Uterus (tissue), 4 donors: ENCODE measurements at places on chromosomes 4 and X. TPM values are rescaled to one million over a fixed set of nuclear protein-coding genes. Genes with fewer than 3 reads are reported as not detected.

The ARX gene
- total RNA-seq: not detected

The KDM5C gene
- total RNA-seq: 106 TPM

The NMU gene
- total RNA-seq: 5.8 TPM

The SPINK2 gene
- not detected for total RNA-seq

The TMPRSS11D gene
- total RNA-seq: not detected

The SPACA5 gene
- total RNA-seq: not detected

GRCh38 chrX:71489540-71489939, 43.4 kb upstream of the OGT start:
- no peak for DNase-seq

DNA sequence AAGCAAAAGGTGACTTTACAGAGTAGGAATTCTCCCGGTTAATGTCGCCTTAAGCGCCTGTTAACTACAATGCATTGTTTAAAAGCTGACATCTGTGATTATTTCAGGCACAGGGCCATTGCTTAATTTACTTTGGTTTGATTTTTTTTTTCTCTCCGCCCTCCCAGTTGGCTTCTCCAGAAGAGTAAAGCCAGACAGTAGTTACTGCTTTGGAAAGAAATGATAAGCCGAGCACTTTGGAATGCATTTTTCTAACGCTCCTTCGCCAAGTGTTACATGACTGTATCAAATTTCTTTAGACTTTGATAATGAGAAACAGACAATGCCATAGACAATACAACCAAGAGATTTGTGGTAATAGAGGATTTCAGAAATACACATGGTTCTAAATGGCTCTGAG, 383.0 kb upstream of the TENM3 start:
- no peak for DNase-seq

- no peak for DNase-seq
Observed at GRCh38 chr4:175176710-175177109, 258.6 kb downstream of the ADAM29 start.

DNA sequence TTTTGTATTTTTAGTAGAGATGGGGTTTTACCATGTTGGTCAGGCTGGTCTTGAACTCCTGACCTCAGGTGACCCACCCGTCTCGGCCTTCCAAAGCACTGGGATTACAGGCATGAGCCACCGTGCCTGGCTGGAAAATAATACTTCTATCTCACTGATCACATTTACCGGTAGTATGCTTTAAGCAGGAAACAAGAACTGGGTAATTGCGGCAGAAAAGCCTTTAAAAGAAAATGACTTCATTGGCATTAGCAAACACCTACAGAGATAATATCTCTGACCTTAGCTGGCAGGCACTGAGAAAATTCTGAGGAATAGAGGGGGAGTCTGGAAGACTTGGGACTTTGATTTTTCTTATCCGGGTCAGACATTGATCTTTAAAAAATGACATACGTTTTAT, 78.5 kb downstream of the SHROOM3 start:
- no peak for DNase-seq

DNA sequence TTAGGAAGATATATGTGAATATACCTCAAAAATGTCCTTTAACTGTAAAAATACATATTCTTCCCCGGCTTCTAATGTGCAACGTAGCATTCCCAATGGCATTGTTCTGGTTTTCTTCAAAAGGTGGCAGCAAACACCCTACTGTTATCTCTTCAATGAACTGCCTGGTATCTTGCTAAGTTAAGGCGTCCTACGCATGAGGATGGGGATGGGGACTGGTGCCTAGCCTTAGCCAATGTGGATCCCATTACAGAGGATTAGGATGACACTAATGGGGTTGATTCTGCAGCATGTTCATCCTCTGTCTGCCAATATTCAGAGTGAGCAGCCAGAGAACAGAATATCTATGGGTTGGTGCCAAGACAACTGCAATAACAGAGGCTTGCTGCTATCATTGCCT, 334.9 kb upstream of the ADGRL3 start:
- DNase-seq: no peak

DNA sequence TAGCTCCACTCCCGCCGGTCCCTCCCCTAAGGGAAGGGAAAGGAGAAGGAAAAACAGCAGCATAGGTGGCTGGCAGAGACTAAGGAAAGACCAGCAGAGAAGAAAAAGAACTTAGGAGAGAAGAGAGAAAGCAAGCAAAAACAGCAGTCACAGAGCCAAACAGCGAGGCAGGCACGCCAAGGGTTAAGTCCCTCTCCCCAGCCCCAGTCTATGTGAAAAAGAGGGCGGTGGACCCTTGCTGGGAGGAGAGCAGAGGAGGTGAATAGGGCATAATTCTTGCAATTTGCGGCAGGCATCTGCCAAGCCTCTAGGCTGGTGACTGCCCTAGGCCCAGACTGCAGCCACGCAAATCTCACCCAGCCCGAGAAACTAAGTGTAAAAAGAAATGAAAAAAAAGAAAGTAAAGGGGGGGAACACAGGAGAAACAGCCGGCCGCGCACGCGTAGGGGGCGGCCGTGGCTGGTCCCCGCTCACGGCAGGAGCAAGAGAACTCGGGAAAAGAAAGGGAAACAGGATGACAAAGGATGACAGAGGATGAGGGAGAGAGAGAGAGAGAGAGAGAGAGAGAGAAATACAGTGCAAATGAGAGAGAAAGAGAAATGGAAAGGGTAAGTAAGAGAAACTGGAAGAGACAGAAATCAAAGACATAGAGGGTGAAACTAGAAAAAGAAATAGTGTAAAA, 48.6 kb downstream of the MAGEA9 start:
- DNase-seq: no peak

DNA sequence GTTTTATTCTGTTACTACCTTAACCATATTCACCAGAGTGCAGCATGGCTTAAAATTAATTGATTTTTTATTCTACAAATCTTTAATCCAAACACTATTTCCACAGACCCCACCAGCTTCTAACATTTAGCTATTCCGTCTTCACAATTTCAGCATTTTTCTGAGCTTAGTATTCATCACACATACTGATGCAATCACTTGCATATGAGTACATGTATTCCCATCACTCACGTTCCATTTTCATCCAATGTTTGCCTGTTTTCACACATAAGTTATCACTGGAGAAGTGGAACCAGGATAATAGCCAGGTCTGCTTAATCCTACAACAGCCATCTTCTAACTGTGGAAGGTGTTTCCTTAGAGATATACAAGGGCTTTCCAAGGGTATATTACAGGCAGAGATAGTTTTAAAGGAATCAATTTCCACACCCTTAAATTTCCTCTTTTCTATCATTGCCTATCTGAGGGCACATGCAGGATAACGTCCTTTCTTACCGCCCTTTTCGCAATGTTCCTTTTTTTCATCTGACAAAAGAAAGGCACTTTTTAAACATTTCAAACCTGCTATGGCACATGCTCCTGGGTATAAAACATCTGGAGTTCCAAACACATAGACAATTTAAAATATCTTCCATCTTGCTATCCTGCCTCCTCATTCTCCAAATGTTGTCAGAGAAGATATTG, 115.8 kb downstream of the CORIN start:
- no peak for DNase-seq

GRCh38 chr4:84846985-84847384, 119.5 kb downstream of the WDFY3 start:
- DNase-seq: no peak

DNA sequence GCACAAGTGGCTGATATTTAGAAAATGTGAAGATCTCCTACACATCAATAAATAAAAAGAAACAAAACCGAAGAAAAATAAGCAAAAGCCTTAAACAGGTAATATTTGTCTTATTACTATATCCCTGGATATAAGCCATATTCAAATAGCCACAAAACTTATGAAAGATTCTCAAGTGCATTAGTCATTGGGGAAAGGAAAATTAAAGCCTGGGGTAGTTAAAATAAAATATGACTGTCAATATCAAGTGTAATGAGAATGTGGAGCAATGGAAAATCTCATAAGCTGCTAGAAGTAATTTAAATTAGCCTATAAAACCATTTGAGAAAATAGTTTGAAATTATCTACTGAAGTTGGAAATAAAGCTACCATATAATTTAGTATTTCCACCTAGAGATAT, 399.9 kb downstream of the GASK1B start:
- DNase-seq: no peak

DNA sequence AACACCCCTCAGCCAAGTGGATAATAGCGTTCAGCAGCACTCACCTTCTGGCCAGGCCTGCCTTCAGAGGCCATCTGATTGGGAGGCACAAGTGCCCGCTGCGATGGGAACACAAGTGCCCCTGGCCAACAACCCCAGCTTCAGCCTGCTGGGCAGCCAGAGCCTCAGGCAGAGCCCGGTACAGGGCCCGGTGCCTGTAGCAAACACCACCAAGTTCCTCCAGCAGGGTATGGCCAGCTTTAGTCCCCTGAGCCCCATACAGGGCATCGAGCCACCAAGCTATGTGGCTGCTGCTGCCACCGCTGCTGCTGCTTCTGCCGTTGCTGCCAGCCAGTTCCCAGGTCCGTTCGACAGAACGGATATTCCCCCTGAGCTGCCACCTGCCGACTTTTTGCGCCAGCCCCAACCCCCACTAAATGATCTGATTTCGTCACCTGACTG, 55.9 kb upstream of the MTM1 start:
- DNase-seq: no peak

- no peak for DNase-seq
Observed at GRCh38 chrX:44247468-44247867, 96.0 kb downstream of the EFHC2 start.

DNA sequence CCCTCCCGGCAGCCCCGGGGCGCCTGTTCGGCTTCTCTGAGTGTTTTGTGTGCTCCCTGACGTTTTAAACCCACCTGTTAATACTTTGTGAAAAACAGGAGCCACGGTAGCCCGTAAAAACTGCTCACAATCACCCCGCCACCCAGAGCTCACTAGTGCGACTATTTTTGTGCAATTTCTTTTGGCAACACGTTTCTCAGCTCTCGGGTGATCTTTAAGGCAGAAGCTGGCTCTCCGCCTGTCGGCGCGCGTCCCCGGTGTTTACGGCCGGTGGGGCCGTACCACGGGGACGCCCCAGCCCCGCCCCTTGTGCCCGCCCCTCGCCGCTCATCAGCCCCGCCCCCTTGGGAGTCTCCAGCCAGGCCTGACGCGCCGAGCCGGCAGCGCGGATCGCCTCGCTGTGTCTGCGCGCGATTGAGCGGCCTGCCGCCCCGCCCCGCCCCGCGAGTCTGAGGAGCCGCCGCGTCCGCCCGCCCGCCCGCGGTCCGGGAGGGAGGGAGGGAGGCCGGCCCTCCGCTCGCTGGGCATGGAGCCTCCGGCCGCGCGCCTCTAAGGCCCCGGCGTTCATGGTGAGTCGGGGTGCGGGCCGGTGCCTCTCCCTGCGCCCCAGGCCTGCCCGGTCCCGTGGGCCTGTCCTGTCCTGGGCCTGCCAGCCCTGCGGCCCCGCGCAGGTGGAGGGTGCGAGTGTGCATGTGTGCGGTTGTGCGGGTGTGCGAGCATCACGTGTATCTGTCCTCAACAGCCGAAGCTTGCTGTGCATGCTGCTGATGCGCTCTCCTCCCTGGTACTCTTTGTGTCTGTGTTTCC, 56.2 kb upstream of the TADA2B start:
- peak; percentile 95 for DNase-seq

DNA sequence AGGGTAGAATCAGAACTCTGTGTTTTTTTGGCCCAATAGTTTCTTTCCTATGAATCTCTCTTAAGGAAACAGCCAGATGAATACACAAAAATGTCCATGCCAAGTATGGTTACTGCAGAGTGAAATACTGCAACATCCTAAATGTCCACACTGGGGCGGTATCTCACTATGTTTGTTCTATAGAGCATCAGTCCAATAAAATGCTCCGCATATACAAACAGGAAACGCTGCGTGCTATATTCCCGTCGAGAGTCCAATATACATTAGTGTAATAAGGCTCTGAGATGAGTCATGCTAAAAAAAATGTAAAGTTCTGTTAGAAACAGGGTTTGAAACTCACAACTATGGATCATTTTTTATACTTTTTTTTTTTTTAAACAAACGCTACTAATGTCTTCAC, 72.9 kb upstream of the ENOX2 start:
- no peak for DNase-seq

DNA sequence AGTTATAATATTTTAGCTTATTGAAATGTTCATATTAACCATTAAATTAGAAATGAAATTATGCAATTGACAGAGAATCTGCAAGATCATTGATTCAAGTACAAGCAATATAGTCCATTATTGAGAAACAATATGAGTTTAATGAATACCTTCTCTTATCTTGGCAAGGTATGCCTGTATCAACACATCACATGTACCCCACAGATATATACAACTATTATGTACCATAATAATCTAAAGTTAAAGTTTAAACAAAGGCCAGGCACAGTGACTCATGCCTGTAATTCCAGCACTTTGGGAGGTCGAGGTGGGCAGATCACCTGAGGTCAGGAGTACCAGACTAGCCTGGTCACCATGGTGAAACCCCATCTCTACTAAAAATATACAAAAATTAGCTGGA, 514.7 kb downstream of the PCDH7 start:
- DNase-seq: no peak
